ENCODE measurements at places on chromosomes 12 and 14.

- DNase-seq = no peak
These were observed 92.7 kb upstream of the DNM1L start for GRCh38 chr12:32586390-32586789.

- DNase-seq = no peak
These were observed 8.7 kb downstream of the MARK3 start for GRCh38 chr14:103393676-103394626.

GRCh38 chr14:100605706-100606686 is 18.8 kb upstream of the BEGAIN start:
- DNase-seq = no peak

- DNase-seq = no peak
These were observed 227.1 kb upstream of the KRR1 start for GRCh38 chr12:75738486-75738885.

DNA sequence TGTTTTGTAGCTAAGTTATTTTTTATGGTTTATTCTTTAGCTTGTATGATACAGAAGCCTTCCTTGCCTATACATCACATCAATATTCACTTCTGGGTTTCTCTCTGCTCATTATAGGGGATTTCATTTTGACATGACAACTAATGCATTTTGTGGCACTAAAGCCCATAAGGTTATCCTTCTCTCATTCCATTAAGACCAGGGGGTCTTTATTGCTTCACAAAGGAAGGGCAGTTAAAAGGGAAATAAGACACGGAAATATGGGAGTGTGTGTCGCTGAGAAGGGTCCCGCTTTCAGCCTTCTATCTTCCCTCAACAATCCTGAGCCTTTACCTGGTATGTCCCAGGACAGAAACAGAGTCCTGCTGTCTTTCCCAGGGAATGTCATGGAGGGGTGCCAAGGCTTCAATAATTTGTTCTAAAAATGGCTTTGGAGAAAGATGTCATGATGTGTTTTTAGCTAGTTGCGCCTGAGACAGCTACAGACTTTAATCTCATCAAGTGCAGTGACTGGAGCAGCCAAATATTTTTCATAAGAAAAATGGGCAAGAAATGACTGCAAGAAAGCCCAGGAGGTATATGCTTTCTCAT is 1145.4 kb upstream of the TMEM132C start:
- DNase-seq = no peak

GRCh38 chr12:3241621-3242020 is 164.4 kb downstream of the TSPAN9 start:
- no peak for DNase-seq

DNA sequence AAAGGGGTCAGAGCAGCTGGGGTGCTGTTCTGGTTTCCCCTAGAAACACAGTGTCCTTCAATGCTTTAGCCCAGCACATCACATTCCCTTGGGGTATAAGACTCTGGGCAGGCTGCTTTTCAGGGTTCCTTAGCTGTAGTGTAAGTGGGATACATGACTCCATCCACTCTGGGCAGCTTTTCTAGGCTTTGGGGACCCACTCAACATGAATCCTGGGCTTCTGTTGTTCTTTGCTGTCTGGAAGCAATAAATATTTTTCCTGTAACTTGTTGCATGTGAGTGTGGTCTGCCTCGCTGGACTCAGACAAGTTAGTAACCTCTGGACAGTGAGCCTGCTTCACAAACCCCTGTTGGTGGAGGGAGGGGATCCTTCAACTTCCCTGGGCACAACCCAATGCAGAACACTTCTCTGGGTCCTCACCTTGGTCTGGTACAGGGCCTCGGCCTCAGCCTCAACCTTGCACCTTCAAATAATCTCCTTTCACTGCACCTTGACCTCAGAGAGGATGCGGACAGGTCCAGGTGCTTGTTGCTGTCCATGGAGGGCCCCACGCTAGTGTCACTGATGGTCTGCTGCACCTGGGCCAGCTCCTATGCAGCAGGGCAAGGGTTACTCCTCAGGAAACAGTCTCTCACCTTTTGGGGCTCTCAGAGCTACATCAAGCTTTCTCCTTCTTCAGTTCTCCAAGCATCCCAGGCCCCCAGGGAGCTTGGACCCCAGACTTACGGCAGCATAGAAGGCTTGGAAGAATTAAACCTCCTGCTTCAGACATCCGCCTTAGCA is 13.5 kb upstream of the KRT73 start:
- no peak for DNase-seq

GRCh38 chr12:71461787-71462328 is 22.3 kb downstream of the LGR5 start:
- DNase-seq = no peak

- no peak for DNase-seq
These were observed 30.5 kb downstream of the USP44 start for GRCh38 chr12:95520816-95521215.

DNA sequence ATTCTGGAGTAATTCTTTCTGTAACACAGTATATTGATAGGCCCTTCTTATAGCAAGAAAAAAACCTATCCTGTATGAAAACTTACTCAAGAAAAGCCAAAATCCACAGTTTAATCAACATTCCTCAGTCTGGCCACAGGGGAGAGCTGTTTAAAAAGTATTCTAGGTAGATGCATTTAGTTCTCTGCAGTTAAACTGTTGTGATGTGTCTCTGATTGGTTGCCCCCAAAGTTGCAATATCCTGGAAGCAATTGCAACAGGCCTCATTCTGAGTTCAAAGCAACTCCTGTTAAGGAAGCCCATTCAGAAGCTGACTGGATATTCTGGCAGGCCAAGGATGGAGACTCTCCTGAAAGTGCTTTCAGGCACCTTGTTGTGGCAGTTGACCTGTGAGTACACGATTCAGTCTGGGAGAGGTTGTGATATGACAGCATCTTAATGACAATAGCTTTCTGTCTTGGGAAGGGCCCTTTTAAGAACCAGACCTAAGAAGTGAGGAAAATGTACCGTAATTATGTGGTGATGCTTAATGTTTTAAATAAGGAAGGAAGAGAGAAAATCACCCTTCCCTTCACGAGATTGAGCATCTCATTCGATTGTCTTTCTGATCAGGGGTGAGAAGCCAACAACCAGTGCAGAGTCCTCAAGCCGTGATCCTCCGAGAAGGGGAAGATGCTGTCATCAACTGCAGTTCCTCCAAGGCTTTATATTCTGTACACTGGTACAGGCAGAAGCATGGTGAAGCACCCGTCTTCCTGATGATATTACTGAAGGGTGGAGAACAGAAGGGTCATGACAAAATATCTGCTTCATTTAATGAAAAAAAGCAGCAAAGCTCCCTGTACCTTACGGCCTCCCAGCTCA is 420.7 kb downstream of the DAD1 start:
- no peak for DNase-seq

DNA sequence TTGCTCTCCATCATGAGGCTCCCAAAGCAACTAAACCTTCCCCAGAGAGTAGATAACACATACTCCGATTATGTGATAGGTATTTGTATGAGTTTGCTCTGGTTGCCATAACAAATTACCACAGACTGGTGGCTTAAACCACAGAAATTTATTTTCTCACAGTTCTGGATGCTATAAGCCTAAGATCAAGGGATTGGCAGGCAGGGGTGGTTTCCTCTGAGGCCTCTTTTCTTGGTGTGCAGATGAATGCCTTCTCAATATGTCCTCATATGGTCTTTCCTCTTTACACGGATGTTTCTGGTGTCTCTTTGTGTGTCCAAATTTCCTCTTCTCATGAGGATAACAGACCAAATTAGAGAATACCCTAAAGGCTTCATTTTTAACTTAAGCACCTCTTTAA is 285.8 kb upstream of the GRIP1 start:
- no peak for DNase-seq

GRCh38 chr12:103241184-103241583 is 254.6 kb downstream of the C12orf42 start:
- DNase-seq = no peak

- DNase-seq = no peak
These were observed 681.0 kb downstream of the NRXN3 start for GRCh38 chr14:78851189-78851588.

DNA sequence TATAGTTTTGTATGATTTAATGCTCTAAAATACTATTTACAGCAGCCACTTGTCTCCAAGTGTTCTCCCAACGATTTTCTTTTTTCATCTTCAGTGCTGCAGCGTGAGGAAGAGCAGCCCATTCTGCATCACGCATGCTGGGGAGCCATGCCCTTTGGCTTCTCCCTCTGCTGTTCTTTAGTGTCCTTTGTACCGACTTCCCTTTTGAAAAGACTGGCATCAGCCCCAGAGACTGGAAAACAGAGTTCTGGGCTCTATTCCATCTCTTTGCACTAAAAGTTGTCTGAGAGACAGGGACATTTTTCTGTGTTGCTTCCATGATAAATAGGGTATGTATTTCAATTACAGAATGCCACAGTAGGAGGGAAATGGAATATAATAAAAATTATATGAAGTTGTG is 105.1 kb downstream of the RERG start:
- no peak for DNase-seq

DNA sequence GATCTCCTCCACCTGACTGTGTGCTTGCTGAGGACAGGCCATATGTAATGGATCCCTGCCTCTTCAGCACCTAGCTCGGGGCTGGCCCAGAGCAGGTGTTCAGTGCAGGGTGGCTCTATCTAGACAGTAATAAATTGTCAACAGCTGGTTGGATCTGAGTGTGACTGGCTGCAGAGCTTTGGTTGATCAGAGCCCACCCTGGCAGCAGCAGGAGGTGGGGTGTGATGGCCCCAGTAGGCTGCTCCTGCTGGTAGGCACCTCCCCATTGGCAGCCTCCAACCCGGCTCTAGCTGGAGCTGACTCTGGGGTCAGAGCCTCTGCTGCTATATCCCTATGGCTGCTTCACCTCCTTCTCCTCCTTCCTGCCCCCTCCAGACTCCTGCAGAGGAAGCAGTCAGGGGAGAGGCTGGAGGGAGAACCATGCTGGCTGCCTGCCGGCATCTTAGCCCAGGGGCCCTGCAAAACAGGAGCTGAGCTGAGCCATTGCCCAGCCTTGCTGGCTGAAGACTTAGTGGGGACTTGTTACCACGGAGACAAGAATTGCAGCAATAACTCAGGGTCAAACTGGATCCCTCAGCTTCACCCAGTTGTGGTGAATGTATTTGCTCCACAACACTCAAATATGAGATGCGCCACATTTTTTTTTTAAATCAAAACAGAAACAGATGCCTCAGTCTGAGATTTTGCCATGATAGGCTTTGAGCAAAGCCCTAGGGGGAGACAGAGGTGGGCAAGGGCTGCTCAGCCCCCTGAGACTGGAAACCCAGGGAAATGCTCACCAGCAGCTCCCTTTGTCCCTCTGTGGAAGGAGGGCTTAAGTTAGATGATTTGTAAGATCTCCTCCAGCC is 22.2 kb downstream of the TMEM63C start:
- no peak for DNase-seq

DNA sequence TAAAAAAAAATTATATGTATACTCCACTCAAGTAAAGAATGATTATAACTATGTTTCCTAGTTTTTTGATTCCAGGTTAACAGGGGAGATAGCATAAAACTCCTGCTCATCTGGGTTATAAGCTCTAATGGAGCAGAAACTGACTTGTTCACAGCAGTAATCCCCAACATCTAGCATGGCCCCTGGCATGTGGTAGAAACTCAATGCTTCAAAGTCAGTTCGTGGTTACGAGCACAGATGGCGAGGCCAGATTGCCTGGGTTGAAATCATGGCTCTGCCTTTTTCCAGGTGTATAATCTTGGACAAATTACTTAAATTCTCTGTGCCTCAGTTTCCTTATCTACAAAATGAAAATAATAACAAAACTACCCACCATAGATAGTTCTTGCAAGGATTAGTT is 183.8 kb downstream of the TTC7B start:
- DNase-seq = no peak

DNA sequence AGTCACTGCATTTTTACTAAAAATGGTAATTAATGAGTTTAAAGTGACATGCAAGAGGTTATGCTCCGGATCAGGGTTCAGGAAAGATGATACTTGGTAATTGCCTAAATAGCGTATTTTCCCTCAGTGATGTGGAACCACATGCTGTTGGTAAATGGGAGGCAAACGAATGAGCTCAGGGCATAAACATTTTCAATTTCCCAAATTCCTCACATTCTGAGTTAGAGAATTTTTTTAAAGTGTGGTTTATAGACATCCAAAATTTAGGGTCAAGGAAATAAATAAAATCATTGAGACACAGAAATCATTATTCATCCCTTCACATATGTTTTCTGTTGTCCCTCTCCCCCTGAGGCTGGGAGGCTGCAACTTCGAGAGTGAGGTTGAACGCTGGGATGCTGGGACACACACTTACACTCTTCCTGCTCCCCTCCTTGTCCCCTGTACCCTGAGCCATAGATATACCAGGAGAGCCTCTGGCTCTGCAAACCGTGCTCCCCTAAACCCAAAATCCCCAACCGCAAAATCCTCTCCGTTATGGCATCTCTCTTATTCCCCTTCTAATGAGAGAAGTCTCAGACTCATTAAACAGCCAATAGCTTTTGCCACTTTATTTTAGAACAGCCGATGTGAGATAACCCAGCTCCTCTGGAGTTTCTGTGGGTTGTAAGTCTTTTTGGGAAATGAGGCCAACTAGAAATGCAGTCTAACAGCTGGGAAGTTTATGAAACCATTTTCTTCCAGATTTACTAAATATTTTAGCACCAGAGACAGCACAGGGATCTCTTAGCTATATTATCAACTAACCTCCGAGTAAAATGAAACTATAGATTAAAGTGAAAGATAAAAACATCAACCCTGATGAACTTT is 21.4 kb upstream of the ADGRD1 start:
- no peak for DNase-seq

DNA sequence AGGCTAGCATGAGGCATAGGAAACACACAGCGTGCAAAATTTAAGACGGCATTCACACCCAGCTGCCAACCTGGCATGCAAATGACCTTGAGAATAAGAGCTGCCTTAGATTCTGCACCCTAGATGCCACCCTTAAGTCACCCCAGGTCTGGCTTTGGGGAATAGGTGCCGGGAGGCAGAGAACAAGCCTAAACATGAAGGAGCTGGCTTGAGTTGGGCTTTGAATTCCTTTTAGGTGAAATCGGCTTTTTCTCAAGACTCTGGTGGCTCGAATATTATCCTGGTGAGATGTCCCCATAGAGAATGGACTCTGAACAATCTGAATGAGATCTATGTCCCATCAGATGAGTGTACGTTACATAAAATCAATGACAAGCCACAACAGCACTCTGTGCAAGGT is 1090.5 kb downstream of the VRK1 start:
- no peak for DNase-seq

DNA sequence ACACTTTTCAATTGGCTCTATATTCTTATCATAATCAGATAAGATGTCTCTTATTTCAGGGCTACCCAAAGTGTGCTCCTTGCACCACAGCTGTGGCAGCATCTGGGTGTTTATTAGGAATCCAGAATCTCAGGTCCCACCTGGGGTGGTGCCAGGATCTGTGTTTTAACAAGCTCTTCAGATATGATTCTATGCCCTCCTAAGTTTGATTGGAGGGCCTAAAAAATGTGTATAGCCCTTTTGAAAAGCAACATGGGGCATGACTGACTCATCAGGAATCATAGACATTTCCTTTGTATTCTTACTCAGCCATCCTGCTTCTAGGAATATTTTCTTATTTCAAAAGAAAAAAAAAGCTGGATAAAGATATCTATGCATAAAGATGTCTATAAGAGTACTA is 103.1 kb downstream of the HELB start:
- no peak for DNase-seq

DNA sequence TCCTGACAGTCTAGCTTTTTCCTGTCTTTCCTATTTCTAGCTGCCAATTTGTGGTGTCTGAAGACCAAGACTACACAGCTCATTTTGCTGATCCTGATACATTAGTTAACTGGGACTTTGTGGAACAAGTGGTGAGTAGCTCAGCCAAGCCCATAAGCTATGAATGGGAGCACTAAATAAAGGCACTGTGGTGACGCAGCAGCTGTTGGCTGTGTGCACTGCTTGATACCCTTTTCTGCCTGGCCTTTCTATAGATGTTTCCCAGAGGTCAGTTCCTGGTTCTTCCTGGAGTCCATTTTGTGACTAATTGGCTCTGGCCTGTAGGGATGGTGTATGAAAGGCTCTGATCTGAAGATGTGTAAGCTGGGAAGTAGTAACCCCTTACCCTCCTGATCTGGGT is 20.5 kb downstream of the RNF10 start:
- DNase-seq = no peak

All from HCT116 (cell line).